ENCODE measurements at places on chromosomes 1 and 21.

- no peak for DNase-seq
Measured at GRCh38 chr1:208058756-208059155, 147.8 kb upstream of the CD34 start.

DNA sequence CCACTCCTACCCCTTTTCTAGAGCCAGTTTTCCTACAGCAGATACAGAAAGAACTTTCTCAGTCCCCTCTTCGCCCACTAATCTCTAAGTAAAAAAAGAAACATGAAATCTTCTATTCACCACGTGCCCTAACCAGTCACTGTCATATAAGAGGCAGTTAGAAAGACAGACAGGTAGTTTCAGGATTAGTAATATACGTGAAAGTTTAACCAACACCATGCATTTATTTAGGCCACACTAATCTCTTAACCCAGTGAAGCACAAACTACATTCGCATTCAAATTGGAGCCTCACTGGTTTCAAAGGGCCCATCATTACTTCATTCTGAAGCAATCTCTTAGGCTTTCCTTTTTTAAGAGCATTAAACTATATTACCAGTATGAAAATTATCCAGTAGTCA, 10.1 kb downstream of the GPATCH2 start:
- DNase-seq = no peak

GRCh38 chr1:246335151-246335550, 171.9 kb downstream of the SMYD3 start:
- no peak for DNase-seq

- peak; percentile 83 for DNase-seq
Measured at GRCh38 chr1:179767177-179767581, 24.1 kb downstream of the FAM163A start.

DNA sequence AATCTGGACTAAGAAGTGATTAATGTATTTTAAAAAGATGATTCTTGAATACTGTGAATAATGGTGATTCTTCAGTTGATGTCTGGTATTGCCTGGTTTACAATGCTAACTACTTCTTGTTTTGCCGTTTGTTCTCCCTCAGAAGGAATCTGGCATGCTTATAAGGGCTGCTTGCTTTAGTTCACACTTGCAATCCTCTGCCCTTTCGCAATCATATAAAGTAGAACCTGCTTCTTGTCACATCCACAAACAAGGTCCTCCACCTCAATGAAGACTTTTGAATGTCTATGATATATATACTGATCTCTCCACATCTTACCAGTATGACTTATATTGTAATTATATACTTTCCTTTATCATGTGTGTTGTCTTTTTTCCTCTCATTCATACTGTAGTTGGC, 92.6 kb downstream of the ADGRL4 start:
- DNase-seq = no peak

DNA sequence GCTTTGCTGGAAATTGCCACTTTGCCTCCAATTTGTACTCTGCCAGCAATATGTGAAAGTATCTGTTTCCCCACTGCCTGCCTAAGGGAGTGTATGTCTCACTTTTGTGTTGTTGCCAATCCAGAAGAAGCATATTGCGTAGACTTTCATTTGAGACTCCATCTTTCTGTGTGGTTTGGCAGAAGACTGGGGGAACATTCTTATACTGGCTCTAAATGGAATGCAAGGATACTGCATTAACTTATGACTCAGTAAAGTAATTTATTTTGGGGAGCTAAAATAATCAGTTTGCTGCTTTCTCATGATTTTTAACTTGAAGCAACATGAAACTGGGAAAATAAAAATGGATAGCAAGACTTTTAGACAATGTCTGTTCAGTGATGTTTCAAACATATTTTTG, 107.7 kb upstream of the TMPRSS2 start:
- DNase-seq = no peak

GRCh38 chr1:246311461-246311860, 195.6 kb downstream of the SMYD3 start:
- DNase-seq = no peak

DNA sequence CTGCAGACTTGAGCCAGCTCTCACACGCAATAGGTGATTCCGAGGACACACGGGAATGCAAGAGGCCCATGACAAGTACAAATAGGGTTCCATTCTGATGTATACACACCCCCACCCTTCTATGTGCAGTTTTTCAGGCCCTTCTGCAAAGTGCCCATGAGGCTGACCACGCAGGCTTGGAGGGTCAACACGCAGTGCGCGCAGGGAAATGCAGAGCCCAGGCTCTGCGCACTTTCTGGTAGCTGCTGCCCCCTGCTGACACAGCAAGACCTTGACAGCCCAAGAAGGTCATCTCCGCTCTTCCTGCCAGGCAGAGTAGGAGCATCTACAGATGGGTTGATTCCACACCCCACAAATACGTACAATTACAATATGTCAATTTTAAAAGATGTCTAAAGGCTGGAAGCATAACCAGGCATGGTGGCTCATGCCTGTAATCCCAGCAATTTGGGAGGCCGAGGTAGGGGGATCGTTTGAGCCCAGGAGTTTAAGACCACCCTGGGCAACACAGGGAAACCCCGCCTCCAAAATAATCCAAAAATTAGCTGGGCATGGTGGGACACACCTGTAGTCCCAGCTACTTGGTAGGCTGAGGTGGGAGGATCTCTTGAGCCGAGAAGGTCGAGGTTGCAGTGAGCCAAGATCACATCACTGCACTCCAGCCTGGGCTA, 18.5 kb downstream of the SH3BP5L start:
- peak; percentile 54 for DNase-seq

GRCh38 chr1:231611111-231611510, 15.5 kb upstream of the DISC1 start:
- no peak for DNase-seq

DNA sequence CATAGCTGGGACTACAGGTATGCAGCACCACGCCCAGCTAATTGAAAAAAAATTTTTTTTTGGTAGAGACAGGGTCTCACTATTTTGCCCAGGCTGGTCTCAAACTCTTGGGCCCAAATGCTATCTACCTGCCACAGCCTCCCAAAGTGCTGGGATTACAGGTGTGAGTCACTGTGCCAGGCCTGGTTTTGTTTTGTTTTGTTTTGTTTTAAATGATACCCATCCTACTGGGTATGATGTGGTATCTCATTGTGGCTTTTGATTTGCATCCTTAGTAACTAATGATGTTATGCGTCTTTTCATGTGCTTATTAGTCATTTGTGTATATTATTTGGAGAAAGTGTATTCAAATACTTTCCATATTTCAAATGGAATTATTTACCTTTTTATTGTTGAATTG, 142.3 kb downstream of the VPS13D start:
- DNase-seq = no peak

DNA sequence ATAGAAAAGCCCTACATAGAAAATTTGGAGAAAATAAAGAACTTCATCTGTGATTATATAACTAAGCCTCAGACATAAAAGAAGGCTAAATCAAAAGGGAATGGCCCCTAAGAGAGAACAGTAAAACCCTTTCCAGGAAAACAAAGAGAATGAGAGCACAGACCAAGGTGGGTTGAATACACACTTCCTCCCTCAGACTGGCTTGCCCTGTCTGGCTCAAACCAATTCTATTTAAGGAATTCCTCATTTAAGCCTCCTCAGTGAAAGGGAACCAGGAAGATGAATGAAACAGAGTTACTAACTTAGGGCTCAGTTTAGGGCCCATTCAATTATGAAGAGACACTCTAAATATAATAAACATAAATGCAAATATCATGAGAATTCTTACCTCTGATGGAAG, 10.6 kb upstream of the SYT14 start:
- no peak for DNase-seq

DNA sequence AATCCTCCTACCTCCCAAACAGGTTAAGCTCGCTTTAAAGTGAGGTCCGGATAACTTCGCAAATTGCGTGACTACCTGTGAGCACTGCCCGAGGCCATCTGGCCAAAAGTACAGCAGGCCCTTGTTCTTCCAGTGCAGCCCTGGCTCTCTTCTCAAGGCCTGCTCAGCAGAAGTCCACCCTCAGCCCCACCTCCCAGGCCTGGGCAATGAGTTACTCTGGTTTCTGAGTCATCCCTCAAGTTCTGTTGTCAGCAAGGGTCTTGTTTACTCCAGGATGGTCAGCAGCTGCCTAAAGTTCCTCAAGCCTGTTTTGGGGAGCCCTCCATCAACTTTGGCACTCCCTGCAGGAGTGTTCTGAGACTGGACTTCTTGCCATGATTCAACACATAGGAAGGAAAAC, 101.7 kb downstream of the BCAR3 start:
- DNase-seq = no peak

GRCh38 chr1:8448911-8449661, 131.2 kb downstream of the SLC45A1 start:
- DNase-seq = no peak

DNA sequence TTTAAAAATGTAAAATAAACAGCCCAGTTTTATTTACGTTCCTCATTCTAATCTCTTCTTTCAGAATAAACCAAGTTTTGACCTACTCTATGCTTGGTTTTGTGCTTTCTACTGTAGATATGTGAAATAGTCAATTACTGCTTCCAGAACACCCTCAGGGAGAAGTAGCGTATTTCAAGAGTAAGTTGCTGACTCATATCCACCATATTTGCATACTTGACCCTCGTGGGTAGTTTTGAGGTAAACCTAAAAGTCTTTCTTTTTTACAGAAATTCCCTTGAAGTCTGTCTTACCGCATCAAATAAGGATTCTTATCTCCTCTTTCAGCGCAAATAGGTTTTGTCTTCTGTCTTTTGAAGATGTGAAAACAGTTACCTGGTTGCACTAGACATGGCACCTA, 1.4 kb upstream of the OR2L3 start:
- no peak for DNase-seq

- DNase-seq = no peak
Measured at GRCh38 chr1:30373471-30374399, 349.6 kb downstream of the MATN1 start.

- DNase-seq = no peak
Measured at GRCh38 chr1:211742272-211742671, 66.9 kb upstream of the NEK2 start.

DNA sequence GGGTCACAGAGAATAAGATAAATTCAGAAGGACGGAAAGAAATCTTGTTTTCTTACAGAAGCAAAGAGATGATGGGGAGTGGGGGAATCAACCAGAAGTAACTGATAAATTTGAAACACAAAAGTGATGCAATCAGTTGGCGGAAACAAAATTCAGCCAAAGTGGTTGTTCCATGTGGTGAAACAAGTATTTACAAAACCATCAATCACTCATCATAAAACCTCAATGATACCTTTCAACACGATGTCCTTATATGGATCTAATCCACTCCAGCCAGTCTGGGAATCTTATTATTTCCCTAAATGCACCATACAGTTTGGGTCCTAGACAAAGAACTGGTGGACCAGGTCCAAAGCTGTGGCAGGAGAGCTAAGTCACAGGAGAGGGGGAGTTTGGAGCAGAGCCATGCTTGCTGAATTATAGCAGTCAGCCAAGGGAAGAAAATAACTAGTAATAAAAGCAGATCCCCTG, 303.8 kb upstream of the LRRC7 start:
- DNase-seq = no peak

DNA sequence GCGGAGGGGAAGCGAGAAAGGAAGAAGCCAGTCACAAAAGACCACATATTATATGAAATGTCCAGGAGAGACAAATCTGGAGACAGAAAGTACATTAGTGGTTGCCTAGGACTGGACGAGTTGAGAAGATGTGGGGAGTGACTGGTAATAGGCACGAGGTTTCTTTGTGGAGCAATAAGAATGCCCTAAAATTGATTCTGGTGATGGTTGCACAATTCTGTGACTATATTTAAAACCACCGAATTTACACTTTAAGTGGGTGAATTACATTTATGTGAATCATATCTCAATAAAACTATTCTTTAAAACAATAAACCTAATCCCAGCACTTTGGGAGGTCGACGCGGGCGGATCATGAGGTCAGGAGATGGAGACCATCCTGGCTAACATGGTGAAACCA, 63.1 kb downstream of the ZNF281 start:
- DNase-seq = no peak

GRCh38 chr1:14190508-14190907, 408.0 kb upstream of the KAZN start:
- no peak for DNase-seq

DNA sequence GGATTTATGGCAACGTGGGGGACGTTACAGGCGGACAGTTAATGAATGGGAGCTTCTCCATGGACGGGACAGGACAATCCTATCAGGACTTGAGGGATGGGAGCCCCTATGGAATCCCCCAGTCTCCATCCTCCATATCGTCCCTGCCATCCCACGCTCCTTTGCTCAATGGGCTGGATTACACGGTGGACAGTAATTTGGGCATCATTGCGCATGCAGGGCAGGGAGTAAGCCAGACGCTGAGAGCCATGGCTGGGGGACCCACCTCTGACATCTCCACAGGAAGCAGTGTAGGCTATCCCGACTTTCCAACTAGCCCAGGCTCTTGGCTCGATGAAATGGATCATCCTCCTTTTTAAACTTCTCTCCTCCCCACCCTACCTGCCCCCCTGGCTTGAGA, 44.2 kb downstream of the LHX4 start:
- no peak for DNase-seq

DNA sequence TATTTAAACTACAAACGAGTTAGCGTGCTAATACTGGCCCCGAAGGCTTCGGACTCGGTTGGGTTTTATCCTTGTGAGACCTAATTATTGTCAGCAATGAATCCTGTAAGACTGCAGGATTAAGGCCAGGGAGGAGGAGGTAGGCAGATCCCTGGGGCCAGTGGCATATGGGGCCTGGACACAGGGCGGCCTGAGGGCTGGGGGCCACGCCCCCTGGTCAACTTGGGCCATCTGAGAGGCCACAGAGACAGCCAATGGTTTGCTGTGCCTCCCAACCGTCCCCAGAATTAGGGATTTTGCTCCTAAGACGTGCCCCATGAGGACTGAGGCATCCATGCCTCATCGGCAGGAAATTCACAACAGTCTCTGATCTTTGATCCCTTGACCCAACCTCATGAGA, 31.1 kb upstream of the DISP3 start:
- no peak for DNase-seq

DNA sequence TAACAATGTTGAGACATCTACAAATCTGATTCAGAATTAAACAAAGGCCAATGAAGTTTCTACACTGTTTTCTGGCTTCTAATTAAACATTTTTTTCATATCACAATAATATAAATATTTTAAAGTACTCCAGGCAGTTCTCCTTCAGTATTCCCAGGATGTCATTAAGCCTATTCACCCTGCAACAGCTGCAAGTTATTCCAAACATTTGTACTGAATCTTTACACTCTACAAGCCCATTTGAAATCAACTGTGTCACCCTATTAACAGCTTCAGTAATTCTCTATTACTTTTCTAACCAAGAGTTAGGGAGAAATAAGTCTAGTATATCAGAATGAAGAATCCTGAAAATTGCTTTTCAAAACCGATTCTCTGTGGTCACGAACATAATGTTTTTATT, 124.6 kb downstream of the OLFML2B start:
- DNase-seq = no peak

DNA sequence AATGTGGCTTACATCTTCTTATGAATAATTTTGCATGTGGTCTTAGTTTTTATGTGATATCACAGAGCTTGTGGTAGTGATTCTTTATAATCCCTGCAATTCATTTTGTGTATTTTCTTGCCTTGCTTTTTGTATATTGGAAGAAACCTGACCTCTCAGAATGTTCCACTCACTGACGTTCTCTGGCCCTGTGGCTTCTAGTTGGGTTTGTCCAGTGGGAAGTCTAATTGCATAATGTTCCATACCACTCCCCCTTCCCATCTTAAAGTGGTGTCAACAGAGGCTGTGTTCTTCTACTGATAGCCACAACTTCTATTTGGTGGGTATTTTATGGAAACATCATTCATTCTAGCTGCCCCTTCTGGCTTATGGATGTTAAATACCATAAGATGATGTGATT, 225.3 kb downstream of the BACH1 start:
- no peak for DNase-seq

Measured in SK-N-DZ (cell line).